ENCODE measurements at places on chromosomes 13 and 19.
A peak's percentile ranks its signal among the peaks of the same experiment; 100 is the strongest.

DNA sequence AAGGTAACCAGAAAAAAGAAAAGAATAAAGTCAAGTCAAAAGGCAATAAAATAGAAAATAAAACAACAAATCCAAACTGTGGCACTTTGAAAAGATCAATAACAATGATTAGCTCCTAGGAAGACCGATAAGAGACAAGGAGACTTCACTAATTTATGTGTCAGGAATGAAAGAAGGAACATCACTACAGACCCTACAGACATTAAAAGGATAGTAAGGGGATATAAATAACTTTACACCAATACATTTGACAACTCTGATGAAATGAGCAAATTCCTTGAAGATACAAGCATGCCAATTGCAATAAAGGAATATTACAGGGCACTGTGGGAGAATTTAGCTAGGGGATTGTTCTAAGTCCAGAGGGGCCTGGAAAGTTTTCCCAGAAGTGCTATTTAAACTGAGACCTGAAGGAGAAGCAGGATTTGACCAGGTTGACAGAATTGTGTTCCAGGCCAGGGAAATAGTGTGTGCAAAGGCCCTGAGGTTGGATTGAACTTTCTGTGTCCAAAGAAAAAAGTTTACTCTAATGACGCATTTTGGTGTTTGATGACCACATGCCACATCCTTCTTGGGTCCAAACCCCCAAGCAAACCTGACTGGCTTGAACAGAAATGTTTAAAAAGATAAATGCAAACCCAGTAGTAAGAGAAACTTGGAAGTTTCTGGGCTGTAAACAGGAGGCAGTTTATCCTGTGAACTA is 1.6 kb upstream of the C19orf38 start:
- DNase-seq, result no peak

DNA sequence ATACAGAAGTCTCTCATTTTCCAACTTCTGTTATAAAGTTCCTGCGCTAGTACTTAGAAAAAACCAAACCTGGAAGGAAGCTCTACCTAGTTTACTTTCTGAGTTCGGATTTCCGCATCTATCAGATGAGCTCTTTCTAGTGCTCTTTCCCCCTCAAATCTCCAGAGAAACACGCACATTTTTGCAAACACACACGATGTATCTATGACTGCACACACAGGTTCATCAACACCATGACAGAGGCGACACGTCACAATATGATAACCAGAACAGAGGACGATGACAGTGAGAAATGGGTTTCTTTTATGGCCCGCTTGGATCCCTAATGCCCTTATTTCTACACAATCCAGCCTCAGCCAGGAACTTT is 629 bp upstream of the LRRC63 start:
- DNase-seq, result peak; percentile 21

DNA sequence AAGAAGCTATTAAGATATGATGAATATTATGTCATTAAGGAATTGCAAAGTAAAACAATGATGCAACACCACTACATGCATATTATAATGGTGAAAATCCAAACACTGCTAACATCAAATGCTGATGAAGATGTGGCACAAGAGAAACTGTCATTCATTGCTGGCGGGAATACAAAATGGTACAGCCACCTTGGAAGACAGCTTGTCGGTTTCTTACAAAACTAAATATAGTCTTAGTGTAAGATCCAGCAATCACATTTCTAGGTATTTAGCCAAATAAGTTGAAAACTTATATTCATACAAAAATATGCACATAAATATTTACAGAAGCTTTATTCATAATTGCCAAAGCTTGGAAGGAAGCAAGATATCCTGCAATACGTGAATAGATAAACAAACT is 114.9 kb upstream of the EDNRB start:
- DNase-seq, result no peak

DNA sequence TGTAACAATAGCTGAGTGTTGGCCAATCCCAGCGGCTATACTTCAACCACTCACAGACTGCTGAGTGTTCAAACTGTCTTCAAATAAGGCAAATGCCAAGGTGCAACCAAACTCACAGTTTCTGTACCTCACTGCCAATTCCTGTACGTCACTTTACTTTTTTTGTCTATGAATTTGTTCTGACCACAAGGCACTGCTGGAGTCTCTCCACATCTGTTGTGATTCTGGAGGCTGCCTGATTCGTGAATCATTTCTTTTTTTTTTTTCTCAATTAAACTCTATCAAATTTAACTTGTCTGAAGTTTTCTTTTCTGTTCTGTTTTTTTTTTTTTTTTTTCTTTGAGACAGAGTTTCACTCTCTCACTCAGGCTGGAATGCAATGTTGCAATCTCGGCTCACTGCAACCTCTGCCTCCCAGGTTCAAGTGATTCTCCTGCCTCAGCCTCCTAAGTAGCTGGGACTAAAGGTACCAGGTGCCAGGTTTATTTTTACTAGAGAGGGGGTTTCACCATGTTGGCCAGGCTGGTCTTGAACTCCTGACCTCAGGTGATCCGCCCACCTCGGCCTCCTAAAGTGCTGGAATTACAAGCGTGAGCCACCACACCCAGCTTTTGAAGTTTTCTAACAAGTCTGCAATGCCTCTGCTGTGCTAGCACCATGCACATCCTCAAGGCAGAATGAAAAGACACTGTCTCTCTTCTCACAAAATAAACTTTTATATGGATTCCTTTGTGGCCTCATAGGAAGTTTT is 401.7 kb downstream of the IRS2 start:
- DNase-seq, result no peak

DNA sequence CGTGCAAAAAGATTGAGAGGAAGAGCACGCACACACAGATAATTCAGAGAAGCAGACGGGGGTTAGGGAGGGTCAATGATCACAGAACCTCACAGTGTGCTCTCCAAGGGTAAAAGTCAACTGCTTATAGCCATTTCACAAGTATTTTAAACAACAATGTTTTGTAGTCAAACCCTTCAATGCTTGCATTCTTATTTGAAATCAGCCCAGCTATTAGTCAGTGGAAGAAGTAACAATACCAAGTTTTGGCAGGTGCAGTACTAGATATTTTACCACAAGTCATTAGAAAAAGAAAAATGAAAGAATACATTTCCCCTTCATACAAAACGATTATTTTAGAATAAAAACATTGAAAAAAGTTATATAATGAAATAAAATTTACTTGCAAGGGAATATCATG is 2.6 kb downstream of the CSNK1A1L start:
- no peak for DNase-seq

DNA sequence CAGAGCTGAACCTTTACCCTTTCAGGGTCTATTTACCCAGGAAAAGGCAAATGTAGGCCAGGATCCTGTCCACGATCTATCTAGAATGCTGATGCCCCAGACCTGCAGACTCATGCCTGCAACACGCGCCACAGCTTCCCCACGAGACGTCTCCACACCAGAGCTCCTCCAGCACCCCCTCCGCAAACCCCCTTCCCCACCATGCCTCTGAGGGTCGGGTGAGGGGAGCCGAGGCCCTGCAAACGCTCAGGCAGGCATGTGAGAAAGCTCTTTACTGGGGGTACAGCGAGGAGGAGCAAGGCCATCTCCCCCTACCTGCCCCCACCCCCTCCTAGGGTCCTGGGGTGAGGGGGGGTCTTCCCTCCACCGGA is 8.9 kb downstream of the DYRK1B start:
- DNase-seq, result no peak

DNA sequence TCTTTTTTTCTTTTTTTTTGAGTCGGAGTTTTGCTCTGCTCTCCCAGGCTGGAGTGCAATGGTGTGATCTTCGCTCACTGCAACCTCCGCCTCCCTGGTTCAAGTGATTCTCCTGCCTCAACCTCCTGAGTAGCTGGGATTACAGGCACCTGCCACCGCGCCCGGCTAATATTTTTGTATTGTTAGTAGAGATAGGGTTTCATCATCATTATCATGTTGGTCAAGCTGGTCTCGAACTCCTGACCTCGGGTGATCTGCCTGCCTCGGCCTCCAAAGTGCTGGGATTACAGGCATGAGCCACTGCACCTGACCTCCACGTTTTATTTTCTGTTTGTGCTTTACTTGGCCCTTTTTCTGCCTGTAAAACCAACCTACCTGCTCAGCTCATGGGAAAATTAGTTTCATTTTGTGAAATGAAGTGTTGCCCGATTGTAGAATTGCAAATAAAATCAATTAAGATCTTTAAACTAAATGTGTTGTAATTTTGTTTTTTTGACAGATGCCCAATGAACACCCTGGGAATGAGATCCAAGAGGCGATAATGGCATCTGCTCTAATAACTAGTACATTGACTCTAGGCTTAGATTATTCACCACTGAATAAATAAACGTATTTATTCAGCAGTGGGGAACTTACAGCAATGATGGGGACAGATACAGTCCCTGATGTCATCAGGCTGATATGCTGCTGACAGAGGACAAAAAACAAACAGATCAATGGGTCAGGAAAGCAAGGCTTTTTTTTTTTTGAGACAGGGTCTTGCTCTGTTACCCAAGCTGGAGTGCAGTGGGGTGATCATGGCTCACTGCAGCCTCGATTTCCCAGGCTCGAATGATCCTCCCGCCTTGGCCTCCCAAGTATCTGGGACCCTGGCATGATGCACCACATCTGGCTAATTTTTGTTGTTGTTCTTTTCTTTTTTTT is 2.2 kb upstream of the RAB11B start:
- no peak for DNase-seq

DNA sequence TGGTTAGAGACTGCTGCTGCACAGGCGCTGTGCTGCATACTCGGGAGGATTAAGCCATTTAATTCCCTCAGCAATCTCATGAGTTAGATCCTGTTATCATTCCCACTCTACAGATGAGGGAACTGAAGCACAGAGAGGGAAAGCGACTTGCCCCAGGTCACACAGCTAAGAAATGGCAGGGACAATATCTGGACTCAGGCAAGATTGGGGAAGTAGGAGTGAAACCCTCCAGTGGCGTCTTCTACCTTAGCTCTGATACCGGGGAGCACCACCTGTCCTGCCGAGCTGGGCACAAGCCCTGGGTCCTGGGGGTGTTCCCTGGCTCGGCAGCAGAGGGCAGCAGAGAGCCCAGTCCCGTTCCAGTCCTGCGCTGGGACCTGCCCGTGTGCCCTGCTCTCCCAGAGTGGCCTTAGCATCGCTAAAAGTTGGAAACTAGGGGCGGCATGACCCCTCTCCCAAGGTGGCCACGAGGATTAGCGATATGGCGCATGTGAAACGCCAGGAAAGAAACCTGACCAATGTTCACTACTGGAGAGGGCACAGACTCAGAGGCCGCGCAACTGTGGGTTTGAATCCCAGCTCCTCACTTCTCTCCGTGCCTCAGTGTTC is 20.5 kb downstream of the CYTH2 start:
- DNase-seq, result peak; percentile 89

- peak; percentile 27 for DNase-seq
These were observed 95.3 kb upstream of the TNFSF11 start for GRCh38 chr13:42478531-42479156.

- no peak for DNase-seq
These were observed 14.6 kb downstream of the RAB3D start for GRCh38 chr19:11324748-11325389.

DNA sequence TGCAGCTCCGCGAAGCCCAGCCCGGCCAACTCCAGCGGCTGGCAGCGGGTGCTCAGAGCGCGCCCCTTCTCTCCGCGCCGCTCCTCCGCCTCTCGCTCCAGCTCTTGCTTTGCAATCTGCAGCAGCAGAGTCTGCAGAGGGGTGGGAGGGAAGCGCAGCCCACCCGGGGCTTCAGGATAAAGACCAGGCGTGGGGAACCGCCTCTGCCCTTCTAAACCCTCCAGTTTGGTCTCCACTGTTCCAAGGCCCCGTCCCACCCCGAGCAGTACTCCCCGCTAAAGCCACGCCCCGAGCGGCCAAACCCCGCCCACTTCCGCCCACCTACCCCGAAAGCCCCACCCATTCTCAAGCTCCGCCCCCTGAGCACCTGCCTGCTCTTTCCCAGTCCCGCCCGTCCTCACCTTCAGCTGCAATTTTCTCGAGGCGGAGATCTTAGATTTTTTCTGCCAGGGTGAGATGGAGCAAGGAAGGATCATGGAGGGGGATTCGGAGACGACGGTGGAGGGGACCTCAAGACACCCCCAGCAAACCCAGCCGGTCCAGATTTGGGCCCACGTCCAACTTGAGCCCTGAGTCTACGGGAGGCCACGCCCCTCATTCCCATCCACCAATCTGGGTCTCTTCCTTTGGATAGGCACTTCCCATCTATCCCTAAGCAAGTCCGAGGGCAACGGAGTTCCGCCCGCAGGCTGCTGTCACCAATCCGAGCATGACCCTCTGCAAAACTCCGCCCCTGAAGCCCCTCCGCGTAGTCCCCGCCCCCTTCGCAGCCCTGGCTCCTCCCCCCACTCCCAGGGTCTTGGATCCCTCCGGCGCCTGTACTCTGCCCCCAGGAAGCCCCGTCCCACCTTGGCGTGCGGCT is 1.1 kb downstream of the TNNI3 start:
- DNase-seq, result peak; percentile 43

DNA sequence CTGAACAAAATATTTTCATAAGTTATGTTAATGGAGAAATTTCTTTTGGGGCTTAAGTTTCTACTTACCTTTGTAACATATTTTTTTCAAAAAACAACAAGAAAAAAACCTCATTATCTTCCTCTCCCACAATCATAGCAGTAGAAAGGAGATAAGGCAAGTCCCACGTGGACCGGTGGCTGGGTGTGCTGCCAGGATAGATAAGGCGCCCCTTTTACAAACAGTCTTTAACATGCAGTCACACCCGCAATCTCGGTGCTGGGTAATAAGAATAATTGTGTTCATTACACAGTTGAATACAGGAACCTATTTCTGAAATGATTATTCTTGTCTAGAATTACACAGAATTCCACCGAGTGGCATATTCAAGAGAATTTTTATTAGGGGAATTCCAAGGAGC is 1202.3 kb downstream of the UQCRFS1 start:
- no peak for DNase-seq

DNA sequence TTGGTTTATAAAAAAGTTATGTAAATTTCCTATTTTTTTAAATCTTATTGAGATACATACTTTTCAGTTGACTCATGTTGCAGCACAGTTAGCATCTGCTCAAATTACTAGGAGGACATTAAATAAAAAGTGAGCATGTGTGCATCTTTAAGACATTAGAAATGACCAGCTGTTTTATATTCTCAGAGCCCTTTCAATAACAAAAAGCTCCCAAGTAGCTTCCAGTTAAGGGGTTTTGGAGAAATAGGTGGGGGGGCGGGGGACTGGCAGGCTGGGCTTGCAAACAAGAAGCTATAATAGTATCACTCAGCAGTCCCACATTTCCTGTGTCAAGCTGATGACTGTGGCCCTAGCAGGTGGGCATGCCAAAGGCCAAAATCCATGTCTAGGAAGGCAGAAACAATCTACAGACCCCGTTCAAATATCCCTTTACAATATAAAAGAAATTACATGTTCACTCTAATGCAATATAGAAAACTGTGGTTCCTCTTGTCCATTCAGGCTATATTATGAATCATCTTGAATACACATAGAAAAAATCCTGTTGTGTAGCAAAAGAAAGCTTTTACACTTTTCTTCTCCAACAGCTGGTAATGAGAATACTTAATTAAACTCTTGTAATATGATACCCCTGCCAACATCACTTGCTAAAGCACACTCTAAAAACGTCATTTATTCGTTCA is 1713.2 kb upstream of the SLC10A2 start:
- no peak for DNase-seq

GRCh38 chr19:6580313-6580712 is 10.6 kb downstream of the CD70 start:
- no peak for DNase-seq

Measured in suppressor macrophage (primary cell).